ENCODE measurements at places on chromosomes 16 and 17.
A peak's percentile ranks its signal among the peaks of the same experiment; 100 is the strongest.

- DNase-seq = peak; percentile 6
Observed at GRCh38 chr16:25838724-25839186, 147.0 kb downstream of the HS3ST4 start.

GRCh38 chr16:87160234-87160636 is 157.0 kb downstream of the C16orf95 start:
- DNase-seq = no peak

DNA sequence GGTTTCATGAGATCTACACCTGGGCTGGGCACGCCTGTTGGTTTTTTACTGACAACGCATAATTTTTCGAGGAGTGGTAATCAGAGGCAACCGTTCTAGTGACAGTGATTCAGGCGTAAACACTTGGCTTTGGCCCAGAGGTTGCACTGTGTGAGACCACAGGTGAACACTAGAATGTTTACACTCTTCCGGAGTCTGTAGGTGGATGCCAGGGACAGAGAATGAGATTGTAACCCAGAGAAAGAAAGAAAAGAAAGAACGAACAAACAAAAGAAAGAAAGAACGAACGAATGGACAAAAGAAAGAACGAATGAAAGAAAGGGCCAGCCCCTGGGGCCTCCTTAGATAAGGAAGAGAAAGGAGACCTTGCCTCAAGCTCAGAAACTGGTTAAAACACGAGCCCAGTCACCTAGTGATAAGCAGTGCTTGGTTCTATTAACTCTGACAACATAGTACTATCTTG is 113.2 kb downstream of the PRKCB start:
- DNase-seq = no peak

GRCh38 chr17:38442548-38442947 is 14.3 kb downstream of the ARHGAP23 start:
- DNase-seq = no peak

- DNase-seq = peak; percentile 72
Observed at GRCh38 chr17:64133546-64134215, 3.7 kb upstream of the ERN1 start.

DNA sequence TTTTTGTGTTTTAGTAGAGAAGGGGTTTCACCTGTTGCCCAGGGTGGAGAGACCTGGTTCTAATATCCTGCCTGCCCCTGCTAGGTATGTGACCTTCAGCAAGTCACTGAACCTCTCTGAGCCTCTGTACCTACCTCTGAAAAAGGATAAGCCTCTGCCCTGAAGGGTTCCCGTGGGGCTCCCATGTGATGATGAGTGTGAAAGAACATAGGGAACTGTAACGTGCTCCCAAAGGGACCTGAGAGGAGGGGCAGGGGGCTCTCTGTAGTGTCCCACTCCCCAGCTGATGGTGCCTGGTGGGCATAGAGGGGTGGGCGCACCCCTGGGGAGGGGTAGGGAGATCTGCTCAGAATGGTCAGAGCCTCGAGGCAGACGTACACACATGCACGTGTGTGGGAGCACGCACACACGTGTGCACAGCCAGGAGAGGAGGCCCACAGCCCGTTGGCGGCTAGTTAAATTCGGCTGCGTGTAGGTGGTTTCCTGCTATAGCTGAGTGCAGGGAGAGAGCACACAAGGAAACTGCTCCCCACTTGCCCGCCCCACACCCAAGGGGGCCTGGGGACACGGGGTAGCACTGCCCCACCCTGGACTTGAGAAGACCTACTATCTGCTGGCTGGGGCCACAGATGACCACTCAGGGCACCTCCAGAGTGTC is 6.7 kb downstream of the KCNH4 start:
- DNase-seq = no peak

- DNase-seq = no peak
Observed at GRCh38 chr17:49571764-49572163, 3.9 kb upstream of the NXPH3 start.

GRCh38 chr16:84746875-84747274 is 47.1 kb downstream of the USP10 start:
- DNase-seq = no peak

DNA sequence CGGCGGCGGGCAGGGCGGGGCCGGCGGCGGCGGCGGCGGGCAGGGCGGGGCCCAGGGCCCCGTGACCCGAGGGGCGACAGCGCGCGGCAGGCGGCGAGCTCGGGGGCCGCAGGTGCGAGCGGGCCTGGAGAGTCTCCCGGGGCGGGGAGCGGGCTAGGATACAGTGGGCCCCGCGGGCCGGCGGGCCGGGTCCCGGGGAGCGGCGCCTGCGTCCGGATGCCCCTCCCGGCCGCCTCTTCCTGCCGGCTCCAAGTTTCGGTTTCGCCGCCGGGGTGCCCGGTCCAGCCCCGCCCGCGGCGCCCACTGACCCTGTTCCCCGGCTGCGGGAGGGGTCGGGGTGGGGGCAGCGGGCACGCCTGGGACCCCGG is at the start of gene RNF213:
RNF213 (plus strand) TSS at position 62 of the 368 bp plus-strand sequence. CDS start 2,830 bp downstream, outside the sequence.
- DNase-seq = peak; percentile 86

DNA sequence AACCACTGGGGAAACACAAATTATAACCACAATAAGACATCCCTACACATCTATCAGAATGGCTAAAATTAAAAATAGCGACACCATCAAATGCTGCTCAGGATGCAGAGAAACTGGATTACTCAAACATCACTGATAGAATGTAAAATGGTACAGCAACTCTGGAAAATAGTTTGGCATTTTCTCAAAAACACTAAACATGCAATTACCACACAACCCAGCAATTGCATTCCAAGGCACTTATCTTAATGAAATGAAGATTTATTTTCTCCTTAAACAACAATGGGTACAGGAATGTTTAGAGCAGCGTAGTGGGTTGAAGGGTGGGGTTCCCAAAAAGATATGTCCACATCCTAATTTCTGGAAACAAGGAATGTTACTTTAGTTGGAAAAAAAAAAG is 309.0 kb upstream of the PMFBP1 start:
- no peak for DNase-seq

DNA sequence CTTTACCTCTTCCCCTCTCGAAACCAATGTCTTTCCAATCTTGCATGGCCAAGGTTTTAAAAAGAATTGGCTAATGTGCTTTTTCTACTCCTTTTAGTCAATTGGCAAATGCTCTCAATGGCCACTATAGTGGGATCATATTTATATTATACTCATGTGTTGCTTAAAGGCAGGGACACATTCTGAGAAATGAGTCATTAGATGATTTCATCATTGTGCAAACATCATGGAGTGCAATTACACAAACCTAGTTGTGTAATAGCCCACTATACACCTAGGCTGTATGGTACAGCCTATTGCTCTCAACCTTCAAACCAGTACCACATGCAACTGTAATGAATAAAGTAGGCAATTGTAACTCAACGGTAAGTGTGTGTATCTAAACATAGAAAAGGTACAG is 180.9 kb downstream of the HS3ST3A1 start:
- no peak for DNase-seq

DNA sequence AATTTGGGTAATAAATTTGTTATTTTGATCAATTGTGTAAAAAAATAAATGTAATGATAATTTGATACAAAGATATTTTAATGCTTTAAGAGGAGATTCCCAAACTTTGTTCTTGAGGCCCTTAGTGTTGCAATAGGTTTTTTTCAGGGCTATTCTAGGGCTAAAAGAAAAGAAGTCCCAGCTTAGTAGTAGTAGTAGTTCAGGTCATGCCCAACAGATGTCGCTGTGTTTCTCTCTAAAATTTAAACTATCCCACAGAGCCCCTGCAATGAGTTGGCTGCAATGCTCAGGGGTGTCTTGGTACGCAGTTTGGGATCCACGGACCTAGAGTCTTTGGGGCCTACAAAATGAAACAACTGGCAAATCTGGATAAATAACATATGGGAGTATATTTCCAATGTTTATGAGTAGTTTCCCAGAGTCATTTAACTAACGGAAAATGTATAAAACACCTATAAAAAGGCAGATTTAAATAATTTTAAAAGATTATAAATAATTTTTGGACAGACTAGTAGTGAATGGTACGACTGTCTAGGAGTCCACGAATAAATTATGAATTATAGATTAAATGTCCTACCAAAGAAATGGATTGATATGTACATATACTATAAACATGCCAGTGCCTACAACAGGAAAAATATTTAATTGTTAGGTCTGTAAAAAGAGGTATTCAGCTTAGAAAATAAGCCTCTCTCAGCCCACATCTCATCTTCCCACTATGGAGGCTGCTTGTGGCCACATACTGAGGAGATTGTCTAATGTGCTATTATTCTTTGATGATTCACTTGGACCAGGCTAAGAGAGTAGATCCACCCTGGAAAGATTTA is 228.5 kb upstream of the PMFBP1 start:
- peak; percentile 30 for DNase-seq

DNA sequence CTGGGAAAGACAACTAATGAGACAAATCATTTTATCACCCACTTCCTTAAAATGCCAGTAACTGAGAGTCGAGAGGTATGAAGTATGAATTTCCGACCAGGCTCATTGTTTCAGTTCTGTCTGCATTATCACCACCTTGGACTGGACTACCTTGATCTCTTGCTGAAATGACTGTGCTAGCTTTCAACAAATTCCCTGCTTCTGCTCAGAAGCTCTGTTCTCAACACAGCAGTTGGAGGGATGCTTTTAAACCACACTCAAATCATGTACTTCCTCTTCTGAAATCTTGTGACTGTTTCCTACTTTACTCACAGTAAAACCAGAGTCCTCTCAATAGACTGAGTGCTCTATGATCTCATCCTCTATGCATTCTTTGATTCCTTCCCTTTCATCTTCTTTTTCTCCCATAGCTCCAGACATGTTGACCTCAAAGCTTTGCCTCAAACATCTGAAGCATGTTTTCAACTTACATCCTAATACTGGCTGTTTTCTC is 195.8 kb downstream of the KCNJ2 start:
- no peak for DNase-seq

DNA sequence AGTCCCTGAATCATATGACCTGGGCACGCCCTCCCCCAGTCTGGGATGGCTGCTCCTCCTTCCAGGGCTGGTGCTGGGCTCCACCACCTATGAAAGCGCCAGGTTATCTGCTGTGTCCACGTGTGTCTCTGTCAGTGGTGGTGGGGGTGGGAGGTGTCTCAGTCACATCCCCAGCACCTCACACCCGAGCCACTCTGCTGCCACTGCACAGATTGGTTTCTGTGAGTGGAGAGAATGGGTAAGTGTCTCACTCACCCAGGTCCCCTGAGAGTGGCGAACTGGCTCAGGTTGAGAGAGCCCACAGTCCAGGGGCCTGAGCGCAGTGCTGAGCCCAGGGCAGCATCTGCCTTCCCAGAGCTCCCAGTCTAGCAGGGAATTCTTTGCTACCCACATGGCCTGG is 79.0 kb downstream of the PLD6 start:
- no peak for DNase-seq

DNA sequence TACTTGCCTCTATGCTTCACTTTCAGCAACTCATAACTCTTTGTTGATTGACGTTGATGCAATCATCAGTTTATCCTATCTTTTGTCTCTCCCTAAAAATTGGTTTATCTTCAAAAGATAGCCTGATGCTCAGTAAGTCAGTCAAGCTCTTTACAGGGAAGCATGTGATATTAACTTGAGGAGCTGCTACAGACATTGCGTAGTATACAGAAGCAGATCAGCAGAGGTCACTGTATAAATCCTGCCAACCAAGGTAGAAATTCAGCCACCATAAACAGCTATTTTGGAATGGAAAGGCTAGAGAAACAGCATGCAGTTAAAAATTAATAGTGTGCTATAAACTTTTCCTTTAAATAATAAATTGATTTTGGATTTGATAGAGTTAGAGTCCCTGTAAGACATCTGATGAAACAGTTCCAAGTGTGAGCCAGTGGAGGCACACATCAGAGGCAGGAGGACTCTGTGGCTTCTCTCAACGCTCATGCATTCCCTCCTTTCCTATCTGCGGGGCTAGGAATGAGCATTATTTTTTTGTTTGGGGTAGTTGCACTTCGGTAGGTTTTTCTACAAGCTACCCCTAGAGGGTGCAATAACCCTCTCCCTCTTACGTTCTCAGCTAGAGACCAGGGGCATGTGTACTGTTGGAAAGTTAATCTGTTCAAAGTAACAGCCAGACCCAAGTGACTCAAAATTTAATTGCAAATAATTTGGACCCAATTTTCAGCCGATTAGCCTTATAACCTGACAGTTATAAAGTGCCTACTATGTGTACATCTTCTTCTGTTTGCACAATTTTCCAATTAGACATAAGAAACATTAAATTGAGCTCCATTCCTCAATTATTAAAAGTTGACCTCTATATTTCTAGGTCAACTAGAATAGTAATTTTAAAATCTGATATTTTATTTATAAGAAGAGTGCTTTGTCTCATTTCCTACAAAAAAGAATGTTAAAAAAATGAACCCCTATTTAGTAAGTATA is 647.7 kb upstream of the SOX9 start:
- DNase-seq = peak; percentile 12

GRCh38 chr17:49224198-49224996 is 6.2 kb downstream of the PHOSPHO1 start:
- DNase-seq = no peak

DNA sequence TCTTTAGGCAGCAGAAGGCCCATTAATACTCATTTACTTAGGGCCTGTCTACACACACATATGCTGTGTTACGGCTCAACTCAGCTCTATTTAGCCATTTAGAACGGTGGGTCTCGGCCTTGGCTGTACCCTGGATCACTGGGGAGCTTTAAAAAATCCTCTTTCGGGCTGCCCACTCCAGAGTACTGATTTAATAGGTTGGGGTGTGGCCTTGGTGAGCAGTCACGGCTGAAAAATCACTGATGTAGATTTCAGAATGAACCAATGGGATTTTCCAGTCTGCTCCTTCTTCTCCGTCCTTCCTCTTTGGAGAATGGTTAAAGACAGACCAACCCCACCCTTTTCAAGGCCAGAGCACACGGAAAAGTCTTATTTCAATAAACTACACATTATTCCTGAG is 223.5 kb downstream of the CCDC182 start:
- no peak for DNase-seq

DNA sequence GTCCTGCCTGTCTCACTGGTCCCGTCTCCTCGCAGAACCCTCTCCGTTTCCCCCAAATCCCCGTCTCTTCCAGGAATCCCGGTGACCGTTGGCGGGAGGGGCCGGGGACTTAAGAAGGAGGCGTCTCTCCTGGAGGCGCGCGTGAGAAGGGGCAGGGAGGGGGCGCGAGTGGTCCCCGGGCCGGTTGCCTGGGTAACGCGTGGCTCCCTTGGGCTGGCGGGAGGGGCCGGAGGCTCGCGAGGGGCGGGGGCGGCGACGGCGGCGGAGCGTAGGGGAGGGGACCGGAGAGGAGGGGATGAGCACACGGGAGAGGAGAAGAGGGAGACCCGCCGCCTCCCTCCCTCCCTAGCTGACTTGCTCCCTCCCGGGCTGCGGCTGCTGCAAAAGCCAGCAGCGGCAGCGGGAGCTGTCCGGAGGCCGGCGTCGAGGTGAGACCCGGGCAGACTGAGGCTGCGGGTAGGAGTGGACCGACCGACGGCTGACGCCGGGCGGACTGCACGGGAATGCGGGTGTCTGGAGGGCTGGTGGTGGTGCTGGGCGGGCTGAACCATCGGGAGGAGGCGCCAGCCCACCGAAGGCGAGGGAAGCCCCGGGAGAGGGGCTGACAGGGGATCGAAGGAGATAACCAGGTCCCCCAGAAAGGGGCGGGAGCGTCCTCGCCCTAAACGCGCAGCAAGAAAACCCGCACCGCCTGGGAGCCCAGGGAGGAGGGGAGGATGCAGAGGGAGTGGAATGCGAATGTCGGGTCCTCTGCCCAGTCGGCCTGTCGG is at the start of gene PRRT2:
PRRT2 (plus strand) TSS at position 298 of the 770 bp plus-strand sequence. CDS start 862 bp downstream, outside the sequence.
- no peak for DNase-seq

- no peak for DNase-seq
Observed at GRCh38 chr17:38748892-38749222, 721 bp upstream of the PCGF2 start.

GRCh38 chr16:70770626-70771552 is 30.1 kb downstream of the VAC14 start:
- DNase-seq = peak; percentile 57
